ENCODE measurements at places on chromosomes 6 and 20.

DNA sequence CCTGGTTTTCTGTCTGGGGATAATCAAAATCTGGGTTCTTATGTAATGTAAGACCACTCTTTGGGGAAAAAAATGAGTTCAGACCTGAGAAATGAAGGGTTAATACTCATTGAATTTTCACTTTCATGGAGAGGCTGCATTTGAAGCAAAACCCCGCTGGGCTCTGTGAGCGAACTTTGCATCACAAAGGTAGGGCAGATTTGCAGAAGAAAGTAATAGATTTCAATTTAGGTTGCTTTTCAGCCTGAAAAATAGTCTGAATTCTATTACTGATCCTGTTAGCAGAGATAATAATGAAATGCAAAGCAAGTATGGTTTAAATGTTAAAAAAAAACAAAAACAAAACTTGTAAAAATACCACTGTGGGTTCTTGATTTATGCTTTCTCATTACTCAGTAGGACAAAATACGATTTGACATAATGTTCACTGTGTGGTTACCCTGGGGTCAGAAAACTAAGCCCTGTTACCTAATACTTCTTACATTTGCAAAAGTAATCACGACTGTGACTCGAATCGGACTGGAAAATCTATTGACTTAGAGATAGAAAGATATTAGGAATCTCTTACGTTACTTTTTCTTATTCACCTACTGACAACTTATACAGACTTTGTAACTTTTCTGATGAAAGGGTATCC lies 72.2 kb downstream of the UST start:
- DNase-seq = no peak

- DNase-seq = no peak
These were observed 13.6 kb downstream of the RIPOR2 start for GRCh38 chr6:24922170-24922569.

DNA sequence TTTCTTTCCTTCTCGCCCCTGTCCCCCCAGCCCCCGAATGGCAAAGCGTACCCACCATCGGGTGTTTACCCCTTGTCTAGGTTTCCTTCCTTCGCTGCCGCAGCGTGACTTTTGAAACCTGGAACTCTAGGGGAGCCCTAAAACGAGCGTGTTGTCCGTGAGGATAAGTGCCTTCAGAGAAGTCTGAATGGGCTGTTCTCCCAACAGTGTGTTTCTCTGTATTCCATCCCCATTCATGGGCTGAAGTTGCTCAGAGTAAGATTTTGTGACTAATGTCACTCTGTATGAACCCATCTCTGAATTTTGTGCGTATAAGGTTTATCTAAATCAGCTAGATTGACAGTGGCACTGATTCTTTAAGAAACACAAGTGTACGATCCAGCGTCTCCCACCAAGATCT lies 949 bp downstream of the MACROD2 start:
- no peak for DNase-seq

- DNase-seq = no peak
These were observed 19.2 kb downstream of the HMGN3 start for GRCh38 chr6:79215213-79215824.

DNA sequence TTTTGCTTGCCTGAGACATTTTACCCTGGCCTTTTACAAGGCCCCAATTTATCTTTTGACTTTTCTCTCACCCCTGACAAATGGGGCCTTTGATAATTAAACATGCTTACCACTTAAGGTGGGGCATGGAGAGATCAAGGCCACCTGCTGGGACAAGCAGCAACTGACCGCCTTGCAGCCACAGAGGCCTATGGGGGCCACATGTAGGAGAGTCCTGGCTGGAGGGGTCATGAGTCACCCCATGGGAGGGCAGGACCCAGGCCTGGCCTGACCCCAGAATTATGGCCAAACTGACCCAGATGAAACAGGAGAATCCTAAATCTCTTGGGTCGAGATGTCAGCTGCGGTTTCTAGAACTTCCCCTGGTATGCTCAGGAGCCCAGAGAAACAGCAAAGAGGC lies 8.5 kb upstream of the OCSTAMP start:
- no peak for DNase-seq

DNA sequence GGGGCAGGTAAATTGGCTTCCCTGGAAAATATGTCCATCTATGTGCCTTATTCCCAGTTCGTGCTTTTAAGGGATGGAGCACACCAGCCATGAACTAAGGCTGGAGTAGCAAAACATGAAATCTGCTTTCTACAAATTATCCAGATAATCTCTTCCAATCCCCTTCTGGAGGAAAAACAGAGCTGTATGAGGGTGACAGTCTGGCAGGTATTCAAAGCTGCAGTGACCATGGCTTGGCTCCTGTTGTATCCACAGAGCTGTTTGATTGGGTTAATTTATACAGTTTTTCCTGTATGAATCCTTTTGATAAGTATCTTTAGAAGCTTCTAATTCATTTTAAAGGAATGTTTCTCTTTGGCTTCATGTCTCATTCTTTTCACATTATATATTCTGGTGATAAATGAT lies 144.4 kb downstream of the AIG1 start:
- no peak for DNase-seq

DNA sequence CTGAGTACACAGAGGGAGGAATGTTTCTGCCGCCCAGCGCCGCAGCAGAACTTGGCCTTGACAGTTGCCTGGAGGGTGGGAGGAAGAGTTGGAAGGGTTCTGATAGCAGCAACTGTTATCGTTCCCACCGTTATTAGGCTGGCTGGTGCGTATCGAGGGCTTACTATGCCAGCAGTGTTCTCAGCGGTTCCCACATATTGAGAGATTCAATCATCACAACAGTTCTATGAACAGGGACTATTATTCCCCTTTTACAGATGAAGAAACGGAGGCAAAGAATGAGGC lies 380.1 kb upstream of the SULF2 start:
- DNase-seq = no peak

DNA sequence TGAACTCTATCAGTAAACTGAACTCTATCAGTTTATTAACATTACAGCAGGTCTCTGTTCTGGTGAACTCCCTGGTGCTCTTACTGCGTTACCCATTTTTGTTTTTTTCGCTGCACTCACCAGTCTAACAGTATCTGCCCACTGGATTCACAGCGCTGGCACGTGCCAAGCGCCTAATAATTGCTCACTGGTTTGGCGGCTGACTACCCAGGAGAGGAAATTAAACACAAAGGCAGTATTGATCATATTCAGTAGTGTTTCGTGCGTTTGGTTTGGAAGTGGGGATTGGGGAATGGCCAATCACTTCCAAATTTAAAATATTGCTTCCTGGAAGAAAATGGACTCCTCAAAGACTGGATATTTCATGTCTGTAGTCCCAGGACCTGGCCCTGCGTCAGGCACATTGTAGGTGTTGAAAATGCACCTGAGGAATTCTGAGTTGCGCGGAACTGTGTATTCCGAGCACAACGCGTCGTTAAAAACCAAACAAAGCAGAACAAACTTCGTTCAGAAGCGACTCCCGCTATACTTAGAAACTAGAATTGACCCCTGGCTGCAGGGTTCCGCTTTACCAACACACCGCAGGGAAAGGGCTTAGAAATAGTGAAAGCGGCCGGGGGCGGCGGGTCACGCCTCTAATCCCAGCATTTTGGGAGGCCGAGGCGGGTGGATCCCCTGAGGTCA lies 1.1 kb upstream of the RPS12 start:
- peak; percentile 35 for DNase-seq

- DNase-seq = no peak
These were observed 80.3 kb upstream of the HTR1E start for GRCh38 chr6:86856937-86857563.

GRCh38 chr20:46749147-46749546 lies 39.7 kb downstream of the SLC2A10 start:
- DNase-seq = no peak

GRCh38 chr20:41299899-41300298 lies 17.6 kb downstream of the ZHX3 start:
- DNase-seq = no peak

DNA sequence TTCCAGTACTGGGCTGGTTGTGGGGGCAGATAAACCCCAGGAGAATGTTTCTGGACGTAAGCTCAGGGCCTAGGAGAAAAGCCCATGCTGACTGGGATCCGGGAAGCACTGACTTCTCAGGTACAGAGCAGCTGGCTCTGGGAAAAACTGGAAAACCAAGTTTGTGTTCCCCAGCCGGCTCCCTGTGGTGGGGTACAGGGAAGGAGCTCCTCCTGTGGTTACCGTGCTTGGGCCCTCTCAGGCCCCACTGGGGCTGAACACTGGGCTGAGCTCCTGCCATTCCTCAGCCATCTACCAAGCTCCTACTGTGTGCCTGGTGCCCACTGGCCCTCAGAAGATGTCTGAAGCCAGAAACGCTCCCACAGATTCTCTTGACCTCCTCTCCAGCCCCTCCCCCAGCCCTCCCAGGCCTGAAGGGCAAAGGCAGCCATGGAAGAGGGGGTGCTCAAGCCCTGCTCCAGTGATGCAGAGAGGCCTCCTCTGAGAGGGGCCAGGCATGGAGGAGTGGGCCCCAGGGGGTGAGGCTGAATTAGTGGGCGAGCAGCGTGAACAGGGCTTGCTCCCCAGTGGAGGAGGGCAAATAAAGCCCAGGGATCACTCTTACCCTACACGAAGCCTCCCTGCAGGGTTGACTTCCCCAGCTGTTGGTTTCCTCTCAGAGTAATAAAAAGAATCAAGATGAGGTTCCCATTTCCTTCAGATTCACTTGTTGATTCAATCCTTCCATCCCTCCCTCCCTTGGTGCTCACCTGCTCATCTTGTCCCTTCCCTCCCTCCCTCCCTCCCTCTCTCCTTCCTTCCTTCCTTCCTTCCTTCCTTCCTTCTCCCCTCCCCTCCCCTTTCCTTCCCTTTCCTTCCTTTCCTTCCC lies 100.0 kb downstream of the VEGFA start:
- DNase-seq = no peak

GRCh38 chr6:137518386-137518983 lies 24.3 kb upstream of the OLIG3 start:
- DNase-seq = no peak

GRCh38 chr20:37364927-37365272 lies 19.0 kb downstream of the SRC start:
- no peak for DNase-seq

GRCh38 chr6:124535746-124536145 lies 426.5 kb upstream of the RNF217 start:
- no peak for DNase-seq

- DNase-seq = no peak
These were observed 182.7 kb downstream of the PHACTR1 start for GRCh38 chr6:12899046-12899833.

DNA sequence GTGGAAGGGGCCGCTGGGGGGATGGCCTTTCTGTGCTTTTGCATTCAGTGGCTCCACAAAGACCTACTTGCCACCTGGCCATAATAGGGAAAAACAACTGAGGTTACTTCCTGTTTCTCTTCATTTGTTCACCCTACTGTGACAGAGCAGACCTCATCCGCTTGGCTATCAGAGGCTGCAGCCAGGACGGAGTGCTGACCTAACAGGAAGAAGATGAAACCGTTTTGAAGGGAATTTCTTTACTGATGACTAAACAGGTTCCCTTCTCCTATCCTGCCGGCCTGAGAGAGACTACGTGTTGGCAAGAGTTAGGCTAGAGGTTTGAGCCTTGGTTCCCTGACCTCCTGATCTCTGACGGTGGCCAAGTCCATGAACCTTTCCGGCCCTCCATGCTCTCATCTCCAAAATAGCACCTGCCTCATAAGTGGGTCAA lies 21.3 kb downstream of the PRR18 start:
- DNase-seq = no peak

DNA sequence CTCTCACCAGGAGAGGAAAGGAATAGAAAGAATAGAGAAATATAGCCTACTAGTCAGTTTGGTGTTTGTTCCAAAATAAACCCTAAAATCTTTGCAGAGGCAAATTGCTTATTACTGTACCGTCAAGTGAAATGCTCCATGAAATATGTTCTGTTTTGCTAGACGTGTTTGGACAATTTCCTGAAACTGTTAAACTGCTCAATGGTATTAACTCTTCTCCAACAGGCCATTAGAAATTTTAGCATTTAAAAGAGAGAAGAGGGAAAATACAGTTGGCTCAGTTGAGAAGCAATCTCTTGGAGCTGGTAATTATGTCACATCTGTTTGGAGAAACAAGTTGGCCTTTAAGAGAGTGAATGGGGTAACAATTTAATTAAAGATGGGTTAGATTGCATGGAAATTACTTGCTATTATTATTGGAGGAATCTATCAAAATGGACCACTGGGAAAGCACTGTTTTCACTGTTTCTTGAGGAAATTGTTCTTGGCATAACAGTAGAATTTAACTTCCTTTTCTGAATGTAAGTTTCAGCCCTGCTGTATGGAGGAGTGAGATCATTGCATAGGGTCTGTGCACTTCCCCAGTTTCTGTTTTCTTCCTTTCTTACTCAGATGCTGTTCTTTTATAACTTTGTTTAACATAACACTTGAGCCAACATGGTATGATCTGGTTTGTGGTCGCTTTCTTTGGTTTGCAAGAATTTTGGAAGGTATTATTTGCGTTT lies 373.6 kb downstream of the PLCB1 start:
- DNase-seq = no peak

- DNase-seq = no peak
These were observed 68.7 kb downstream of the NFATC2 start for GRCh38 chr20:51473771-51474170.

DNA sequence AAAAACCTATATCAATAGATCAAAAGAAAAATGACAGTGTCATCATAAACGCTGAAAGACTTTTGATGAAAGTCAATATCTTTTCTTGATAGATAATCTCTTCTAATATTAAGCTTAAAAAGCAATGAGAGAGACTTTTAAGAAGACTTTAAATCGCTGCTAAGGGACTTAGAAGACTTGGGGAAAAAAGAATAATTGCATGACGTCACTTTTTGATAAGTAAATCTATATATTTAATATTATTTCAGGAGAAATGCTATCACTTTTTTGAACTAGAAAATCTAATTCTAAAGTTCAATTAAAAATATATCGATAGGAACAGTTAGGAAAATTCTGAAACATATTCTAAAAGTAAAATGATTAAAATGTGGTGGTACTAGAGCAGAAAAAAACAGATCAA lies 78.7 kb upstream of the TSHZ2 start:
- no peak for DNase-seq

GRCh38 chr6:53309901-53310300 lies 38.8 kb downstream of the ELOVL5 start:
- DNase-seq = no peak

GRCh38 chr6:5728351-5729079 lies 278.2 kb downstream of the NRN1 start:
- DNase-seq = no peak

GRCh38 chr6:65545920-65546319 lies 161.1 kb downstream of the EYS start:
- no peak for DNase-seq

GRCh38 chr6:118171852-118172251 lies 264.8 kb downstream of the SLC35F1 start:
- no peak for DNase-seq
